ENCODE measurements at places on chromosomes 1 and 21. TPM values are rescaled to one million over a fixed set of nuclear protein-coding genes. Genes with fewer than 3 reads are reported as not detected.

The PPIH gene
- total RNA-seq: 22.6 TPM

DNA sequence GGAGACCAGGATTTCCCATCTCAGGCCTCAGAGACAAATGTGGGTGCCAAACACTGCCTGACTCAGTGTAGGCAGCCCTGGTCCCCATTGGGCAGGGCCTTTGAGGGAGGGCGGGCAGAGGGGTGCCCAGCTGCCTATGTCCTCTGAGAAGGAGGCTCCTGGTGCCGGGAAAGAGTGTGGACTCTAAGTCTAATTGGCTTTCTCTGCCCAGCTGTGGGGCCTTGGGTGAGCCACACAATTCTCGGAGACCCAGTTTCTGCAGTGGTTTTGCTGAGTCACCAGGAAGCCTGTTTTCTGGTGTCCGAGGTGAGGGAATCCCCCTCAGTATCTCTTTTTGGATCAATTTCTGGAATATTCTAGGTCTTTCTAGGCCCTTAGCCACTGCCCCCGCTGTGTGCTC, 35.3 kb upstream of the ACTL8 start:
- no peaks in the 10 kb centered on the region for H3K4me1 ChIP-seq
- no peak for DNase-seq
- no peak overlapping the region for H3K27ac ChIP-seq

DNA sequence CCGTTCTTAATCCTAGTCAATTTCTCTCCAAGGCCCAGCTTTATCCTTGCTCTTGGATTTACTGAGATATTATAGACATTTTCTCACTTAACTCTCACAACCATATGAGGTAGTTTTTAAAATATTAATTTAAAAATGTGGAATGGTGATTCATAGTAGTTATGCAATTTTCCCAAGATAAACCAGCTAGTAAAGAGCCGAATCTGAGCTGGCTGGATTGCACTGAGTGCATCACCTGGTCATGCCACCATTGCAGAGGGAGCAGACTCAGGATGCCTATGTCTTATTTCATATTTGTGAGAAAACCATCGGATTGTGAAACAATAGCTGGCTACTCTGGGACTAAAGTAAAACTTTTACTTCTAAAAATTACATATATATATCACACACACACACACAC, 494.0 kb downstream of the KCNT2 start:
- no peak for DNase-seq
- H3K4me3 ChIP-seq: no peak overlapping the region
- H3K27ac ChIP-seq: no peak overlapping the region
- peaks cover 1% of the 10 kb centered on the region for H3K36me3 ChIP-seq

The TNFRSF25 gene
- 21.4 TPM for total RNA-seq

The FMO2 gene
- total RNA-seq: 0.24 TPM

DNA sequence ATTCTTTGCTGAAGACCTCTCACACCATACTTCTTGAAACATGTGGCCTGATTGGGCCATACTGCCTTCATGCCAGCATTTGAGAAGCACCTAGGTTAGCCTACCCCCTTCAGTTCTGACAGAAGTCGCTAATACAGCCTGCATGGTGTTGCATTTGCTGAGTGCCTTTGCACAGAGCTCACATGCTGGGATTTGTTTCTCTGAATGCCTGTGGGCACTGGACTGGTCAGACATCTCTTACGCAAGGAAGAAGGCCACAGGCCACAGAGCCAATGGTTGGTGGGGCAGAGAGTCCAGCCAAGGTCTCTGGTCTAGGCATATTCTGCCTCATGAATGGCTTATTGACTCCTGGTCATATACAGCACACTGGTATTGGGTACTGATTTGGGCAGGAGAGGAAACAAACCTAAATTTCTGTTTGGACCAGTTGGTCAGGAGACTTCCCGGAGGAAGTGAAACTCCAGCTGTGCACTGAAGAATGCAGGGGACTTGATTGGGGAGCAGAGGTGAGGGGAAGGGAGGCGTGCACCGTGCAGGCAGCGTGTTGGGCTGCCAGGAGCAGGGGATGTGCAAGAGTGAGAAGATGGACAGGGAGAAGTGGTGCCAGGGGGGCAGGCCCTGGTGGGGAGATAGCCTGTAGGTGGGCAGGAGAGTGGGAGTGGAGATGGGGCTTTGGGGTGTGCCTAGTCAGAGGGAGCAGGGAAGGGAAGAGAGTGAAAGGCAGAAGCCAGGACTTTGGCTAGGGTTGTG, 18.1 kb downstream of the URB2 start:
- peaks cover 16% of the 10 kb centered on the region for H3K36me3 ChIP-seq
- H3K4me3 ChIP-seq: no peak overlapping the region
- H3K4me1 ChIP-seq: peaks cover 8% of the 10 kb centered on the region

The RPTN gene
- total RNA-seq: not detected

- H3K27ac ChIP-seq: no peak overlapping the region
- H3K4me1 ChIP-seq: peaks cover 16% of the 10 kb centered on the region
- peaks cover 26% of the 10 kb centered on the region for H3K36me3 ChIP-seq
- H3K27me3 ChIP-seq: no peaks in the 10 kb centered on the region
- no peak overlapping the region for H3K4me3 ChIP-seq
- no peak for DNase-seq
Observed at GRCh38 chr1:220032911-220033310, 13.4 kb downstream of the EPRS1 start.

- DNase-seq: no peak
- no peaks in the 10 kb centered on the region for H3K27me3 ChIP-seq
- no peak overlapping the region for H3K4me3 ChIP-seq
Observed at GRCh38 chr1:165875171-165875570, 47.8 kb downstream of the UCK2 start.

GRCh38 chr1:15540186-15540585, 13.5 kb downstream of the DNAJC16 start:
- H3K27me3 ChIP-seq: no peaks in the 10 kb centered on the region
- H3K4me3 ChIP-seq: no peak overlapping the region
- no peak for DNase-seq
- H3K36me3 ChIP-seq: peaks cover 28% of the 10 kb centered on the region
- H3K27ac ChIP-seq: peak overlapping the region; percentile 73

The IFNAR2 gene
- 16.5 TPM for total RNA-seq

DNA sequence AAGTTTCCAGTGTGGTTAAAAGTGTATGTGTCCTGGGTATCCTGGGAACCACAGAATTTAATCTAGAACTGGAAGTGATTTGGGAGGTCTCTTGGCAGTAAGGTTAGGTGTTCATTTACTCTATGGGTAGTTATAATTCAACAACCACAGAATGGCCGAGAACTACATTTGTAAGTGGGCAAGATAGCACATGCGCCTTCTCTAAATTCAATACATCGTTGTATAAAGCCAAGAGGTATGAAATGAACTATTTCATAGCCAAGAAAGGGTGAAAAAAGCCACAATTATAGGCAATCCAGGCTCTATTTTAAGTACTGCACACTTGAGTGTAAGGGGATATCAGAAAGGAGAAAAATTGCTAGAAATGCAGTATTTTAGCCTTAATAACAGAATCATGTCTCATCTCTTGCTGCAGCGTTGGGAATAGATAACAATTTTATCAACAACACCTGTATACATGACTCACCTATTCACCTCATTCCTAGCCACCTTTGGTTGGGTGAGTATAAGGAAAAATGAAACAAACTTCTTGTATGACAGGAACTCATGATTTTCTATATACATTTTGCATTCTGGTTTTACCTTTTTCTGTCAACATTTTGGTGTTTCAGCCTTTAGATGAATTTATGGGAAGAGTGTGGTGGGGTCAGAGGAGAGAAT, 4.5 kb downstream of the SDCCAG8 start:
- H3K27me3 ChIP-seq: no peaks in the 10 kb centered on the region
- H3K27ac ChIP-seq: no peak overlapping the region
- DNase-seq: no peak
- H3K4me3 ChIP-seq: no peak overlapping the region

The S100A8 gene
- total RNA-seq: not detected

- no peaks in the 10 kb centered on the region for H3K36me3 ChIP-seq
- no peaks in the 10 kb centered on the region for H3K4me1 ChIP-seq
- no peak overlapping the region for H3K27ac ChIP-seq
- no peak overlapping the region for H3K4me3 ChIP-seq
- DNase-seq: no peak
Observed at GRCh38 chr1:54010415-54011117, 7.4 kb downstream of the LDLRAD1 start.

DNA sequence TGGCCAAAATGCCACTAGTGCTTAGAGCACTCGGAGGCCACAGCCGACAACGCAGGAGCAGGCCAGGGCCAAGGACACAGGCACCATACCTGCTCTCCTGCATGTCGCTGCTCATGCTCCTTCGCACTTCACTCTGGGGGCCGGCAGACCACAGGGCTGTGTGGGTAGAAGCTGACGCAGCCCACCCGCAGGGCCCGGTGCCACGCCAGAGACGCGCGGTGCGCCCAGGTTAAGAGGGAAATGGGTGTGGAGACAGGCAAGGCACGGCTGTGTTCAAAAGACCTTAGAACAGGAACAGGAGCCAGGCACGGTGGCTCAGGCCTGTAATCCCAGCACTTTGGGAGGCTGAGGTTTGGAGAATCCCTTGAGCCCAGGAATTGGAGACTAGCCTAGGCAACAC, 13.6 kb upstream of the PRDM15 start:
- no peak overlapping the region for H3K27ac ChIP-seq
- no peak overlapping the region for H3K4me3 ChIP-seq
- H3K4me1 ChIP-seq: peaks cover 41% of the 10 kb centered on the region
- H3K36me3 ChIP-seq: peaks cover 5% of the 10 kb centered on the region
- DNase-seq: no peak

DNA sequence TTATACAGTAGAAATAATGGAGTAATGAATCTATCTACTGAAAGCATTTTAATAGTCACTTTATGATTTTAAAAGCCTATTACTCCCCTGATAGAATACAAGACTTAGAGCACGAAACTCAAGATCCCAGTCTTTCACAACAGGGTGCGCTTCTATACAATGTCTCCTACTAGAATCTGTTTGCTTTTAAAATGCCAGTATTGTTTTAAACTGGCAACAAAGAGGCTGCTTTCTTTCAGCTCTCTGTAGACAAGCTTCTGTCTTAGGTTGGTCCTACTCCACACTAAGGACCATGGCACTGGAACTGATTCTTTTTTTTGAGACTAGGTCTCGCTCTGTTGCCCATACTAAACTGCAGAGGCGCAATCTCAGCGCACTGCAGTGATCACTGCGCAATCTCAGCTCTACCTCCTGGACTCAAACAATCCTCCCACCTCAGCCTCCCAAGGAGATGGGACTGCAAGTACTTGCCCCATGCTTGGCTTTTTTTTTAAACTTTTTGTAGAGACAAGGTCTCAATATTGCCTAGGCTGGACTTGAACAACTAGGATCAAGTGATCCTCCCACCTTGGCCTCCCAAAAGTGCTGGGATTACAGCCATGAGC, 4.8 kb downstream of the DCAF8 start:
- no peaks in the 10 kb centered on the region for H3K27me3 ChIP-seq
- peaks cover 59% of the 10 kb centered on the region for H3K4me1 ChIP-seq
- H3K36me3 ChIP-seq: peaks cover 2% of the 10 kb centered on the region
- DNase-seq: no peak

- no peak overlapping the region for H3K4me3 ChIP-seq
- DNase-seq: no peak
- peaks cover 42% of the 10 kb centered on the region for H3K4me1 ChIP-seq
- H3K27ac ChIP-seq: peak overlapping the region; percentile 92
- H3K36me3 ChIP-seq: peaks cover 3% of the 10 kb centered on the region
Observed at GRCh38 chr21:36859744-36860501, 106.5 kb downstream of the HLCS start.

DNA sequence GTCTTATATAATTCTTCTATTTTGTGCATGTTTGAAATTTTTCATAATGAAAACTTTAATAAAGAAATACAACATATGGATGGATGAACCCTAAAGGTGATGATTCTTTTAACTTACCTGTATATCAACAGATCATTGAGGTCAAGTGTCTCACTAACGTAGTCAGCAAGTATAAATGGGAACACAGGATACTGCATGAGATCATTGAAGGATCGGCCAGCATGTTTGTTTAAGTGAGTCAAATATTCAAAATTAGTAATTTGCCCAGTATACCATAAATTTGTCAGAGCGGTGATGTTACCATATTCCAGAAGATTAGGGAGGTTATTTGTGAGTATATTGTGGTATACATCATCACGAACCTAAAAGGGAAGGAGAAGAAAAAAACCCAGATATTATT, 71.0 kb upstream of the GNG4 start:
- H3K36me3 ChIP-seq: peaks cover 15% of the 10 kb centered on the region
- no peak overlapping the region for H3K4me3 ChIP-seq
- H3K27ac ChIP-seq: no peak overlapping the region
- H3K27me3 ChIP-seq: no peaks in the 10 kb centered on the region

DNA sequence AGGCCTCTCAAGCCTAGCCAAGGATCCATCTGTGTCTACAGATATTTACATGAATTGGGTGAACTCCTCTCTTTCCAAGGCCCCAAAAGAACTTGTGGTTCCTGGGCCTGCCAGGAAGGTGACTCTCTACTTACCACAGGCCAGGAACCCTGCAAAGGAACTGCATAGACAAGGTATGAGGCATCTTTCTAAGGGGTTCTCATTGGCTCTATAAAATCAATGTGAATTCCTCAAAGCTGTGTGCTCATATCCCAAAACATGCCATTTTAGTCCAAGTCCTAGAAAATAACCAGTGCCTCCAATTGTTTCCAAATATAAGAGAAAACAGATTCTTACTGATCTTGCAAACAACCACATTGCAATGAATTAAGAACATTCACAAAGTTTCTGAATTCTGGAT, 39.9 kb upstream of the RGL1 start:
- no peaks in the 10 kb centered on the region for H3K27me3 ChIP-seq
- peaks cover 8% of the 10 kb centered on the region for H3K36me3 ChIP-seq
- no peak overlapping the region for H3K27ac ChIP-seq
- no peak overlapping the region for H3K4me3 ChIP-seq
- no peak for DNase-seq

DNA sequence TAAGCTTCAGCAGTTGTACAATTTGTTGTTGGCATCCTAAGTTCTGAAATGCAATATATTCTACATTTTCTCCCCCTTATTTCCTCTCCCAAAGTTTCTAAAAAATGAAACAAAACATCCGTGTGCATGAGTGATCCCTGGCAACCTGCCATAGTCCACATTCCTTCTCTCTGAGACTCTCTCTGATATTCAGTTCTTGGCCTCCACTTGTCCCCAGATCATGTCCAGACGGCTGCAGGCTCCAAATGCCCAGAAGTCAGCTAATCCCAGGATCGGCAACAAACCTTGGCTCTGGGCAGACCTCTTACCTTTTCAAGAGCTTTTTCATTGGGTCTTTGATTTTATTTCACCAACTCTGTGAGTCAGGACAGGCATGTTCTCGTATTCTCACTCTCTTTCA, 187.8 kb downstream of the ETS2 start:
- peaks cover 9% of the 10 kb centered on the region for H3K27me3 ChIP-seq
- peak overlapping the region; percentile 52 for H3K27ac ChIP-seq
- H3K4me3 ChIP-seq: no peak overlapping the region
- H3K4me1 ChIP-seq: peaks cover 55% of the 10 kb centered on the region

GRCh38 chr1:230507236-230507635, 81.1 kb upstream of the PGBD5 start:
- H3K4me1 ChIP-seq: peaks cover 58% of the 10 kb centered on the region
- no peak for DNase-seq
- no peak overlapping the region for H3K27ac ChIP-seq
- H3K36me3 ChIP-seq: no peaks in the 10 kb centered on the region
- no peak overlapping the region for H3K4me3 ChIP-seq

All from chondrocyte (in vitro differentiated cells).